ENCODE measurements at places on chromosomes 7 and 10.

DNA sequence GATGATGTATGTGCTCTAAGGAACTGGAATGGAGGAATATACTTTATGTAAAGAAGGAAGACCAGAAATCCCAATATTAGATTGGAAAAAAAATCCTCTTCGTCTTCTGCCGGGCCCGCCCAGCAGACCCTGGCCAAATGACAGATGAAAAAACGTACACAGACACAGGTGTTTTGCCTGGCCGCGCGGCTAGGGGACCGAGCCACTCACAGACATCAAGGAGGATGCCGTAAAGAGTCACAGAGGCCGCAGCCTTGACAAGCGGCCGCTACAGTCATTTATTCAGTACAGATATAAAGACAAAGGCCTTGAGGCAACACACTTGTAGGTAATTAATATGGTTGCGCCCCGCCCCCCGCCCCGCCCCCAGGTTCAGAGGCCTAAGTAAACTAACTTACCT, 594.1 kb downstream of the GRM8 start:
- DNase-seq, result no peak

- DNase-seq, result no peak
These were observed 184.7 kb downstream of the DIP2C start for GRCh38 chr10:504806-505205.

DNA sequence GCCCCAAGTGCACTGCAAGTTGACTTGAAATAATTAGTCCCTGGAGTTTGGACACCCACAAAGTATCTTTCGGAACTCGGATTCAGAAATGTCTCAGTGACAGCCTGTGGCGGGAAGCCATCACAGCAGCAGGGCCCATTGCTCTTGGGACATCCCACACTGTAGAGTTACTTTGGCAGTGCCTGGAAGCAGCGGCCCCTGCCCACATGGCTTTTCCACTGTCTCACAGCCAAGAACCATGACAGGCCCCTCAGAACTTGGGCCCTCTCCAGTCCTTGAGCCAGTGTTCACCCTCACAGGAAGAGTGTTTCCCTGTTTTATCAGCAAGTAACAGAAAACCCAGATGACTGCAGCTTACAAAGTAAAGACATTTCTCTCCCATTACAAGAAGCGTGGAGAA, 477.0 kb upstream of the GALNT17 start:
- DNase-seq, result no peak

DNA sequence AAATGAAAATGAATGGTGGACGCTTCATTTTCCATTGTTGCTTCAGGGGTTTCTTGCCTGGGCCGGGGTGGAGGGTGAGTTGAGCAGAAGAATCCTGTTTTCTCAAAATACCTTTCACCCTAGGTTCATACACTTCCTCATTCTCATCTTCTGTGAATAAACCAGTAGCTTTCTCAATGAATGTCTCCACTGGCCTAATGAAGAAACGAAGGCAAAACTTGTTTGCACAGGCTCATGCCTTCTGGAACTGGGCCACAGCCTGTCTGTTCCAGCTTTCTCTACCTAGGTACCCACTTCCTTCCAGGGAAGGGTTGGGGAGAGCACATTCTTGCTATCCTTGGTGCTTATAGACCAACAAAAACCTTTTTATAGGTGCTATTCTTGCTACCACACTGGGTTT, 21.3 kb downstream of the STMP1 start:
- no peak for DNase-seq

GRCh38 chr10:113187063-113187777, 237.2 kb downstream of the TCF7L2 start:
- no peak for DNase-seq

DNA sequence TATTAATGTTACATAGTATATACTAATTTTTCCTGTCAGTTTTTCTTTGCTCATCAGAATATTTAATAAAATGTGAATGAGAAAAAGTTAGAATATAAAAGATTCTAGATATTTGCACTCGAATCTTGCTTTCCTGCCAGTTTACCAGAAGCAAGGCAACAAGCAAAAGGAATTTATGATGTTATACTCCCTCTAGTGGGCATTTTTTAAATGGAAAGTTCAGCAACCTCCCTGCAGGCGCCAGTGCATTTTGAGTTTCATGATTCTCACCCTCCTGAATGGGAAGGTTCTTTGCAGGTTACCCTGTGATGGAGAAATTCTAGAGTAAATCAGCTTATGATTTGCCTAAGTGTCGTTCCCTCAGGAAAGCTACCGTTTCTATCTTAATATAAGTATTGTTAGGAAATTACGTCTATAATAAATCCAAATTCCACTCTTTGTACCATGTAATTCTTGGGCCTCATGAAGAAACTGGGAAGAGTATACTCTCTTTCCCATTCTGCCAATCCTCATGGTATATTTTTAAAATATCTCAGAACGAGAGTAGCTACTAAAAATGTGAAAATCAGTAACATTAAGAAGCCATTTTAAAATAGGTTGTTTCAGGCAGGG, 350.0 kb downstream of the CRPPA start:
- DNase-seq, result no peak

GRCh38 chr7:37354656-37355131, 94.0 kb downstream of the ELMO1 start:
- DNase-seq, result no peak

- DNase-seq, result no peak
These were observed 224.6 kb upstream of the PPP2R2D start for GRCh38 chr10:131676046-131676799.

GRCh38 chr7:102432442-102433218, 745 bp upstream of the ORAI2 start:
- DNase-seq, result no peak

GRCh38 chr10:3008518-3009195, 58.7 kb upstream of the PFKP start:
- no peak for DNase-seq

DNA sequence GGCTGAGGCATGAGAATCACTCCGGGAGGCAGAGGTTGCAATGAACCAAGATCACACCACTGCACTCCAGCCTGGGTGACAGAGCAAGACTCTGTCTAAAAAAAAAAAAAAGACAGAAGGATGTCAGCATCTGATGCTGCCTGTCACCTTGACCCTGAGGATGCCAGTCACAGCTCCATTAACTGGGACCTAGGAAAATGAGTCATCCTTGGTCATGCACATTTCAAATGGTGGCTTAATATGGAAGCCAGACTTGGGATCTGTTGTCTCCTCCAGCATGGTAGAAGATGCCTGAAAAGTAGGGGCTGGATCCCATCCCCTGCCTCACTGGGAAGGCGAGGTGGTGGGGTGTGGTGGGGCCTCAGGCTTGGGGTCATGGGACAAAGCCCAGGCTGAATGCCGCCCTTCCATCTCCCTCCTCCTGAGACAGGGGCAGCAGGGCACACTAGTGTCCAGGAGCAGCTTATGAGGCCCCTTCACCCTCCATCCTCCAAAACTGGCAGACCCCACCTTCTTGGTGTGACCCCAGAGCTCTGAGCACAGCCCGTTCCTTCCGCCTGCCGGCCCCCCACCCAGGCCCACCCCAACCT, 1.3 kb downstream of the NOS3 start:
- DNase-seq, result no peak

DNA sequence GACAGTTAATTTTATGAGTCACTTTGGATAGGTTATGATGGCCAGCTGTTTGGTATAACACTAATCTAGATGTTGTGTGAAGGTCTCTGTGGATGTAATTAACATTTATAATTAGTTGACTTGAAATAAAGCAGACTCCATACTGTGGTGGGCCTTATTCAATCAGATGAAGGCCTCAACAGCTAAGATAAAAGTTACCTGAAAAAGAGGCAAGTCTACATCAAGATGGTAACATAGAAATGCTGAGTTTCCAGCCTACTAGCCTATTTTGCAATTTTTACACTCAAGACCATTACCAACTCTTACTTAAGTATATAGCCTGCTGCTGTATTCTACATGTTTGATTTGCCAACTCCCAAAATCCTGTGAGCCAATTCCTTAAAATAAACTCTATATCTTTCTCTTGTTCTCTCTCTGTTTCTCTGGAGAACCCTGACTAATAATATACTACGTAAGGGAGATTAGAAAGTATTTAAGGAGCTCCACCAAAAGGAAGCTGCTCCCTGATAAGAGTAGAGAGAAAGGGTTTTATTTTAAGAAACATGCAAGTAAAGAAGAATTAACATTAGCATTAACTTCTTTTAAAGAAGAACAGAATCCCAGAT, 42.7 kb downstream of the ZNF438 start:
- DNase-seq, result no peak

- no peak for DNase-seq
These were observed at the start of gene CALD1 for GRCh38 chr7:134778941-134779740. TSS of gene CALD1 (plus strand) at chr7:134779634. CDS start at chr7:134867734, 88,100 bp downstream.

DNA sequence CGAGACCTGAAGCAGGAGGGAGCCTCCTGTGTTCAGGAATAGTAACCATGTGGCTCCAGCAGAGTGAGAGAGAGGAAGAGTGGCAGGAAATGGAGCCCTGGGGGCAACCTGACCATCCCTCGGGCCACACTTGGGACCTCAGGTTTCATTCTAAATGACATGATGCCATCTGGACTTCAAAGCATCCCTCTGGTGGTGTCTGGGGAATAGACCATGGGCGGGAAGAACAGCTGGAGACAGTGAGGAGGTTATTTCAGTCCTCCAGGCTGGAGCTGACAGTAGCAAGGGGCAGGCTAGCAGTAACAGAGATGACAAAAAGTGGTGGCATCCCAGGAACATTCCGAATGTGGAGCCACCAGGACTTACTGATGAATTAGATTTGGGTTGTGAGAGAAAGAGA, 44.8 kb downstream of the AKR1B1 start:
- DNase-seq, result no peak

GRCh38 chr10:12041766-12042408, 722 bp downstream of the UPF2 start:
- DNase-seq, result no peak

DNA sequence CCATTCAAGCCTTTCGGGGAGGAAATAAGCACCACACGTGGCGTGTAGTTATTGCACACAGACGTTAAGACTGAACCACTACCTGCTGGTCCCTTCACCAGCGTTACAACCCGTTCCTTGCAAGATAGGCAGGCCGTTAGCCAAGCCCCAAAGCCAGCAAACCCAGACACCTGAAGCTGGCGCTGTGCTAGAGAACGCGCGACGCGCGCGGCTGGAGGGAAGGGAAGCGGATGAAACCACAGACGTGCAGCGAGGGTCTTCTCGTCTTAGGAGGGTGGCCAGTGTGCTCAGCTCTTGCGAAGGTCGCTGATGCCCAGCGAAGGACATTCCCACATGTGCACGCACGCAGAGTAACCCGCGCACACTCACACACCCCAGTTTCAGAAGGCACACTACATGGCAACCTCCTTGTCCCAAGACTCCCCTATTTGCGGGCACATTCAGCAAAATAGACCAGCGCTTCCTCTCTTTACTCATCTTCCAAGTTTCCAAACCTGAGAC, 980 bp downstream of the TMEM26 start:
- no peak for DNase-seq

GRCh38 chr7:139871820-139872219, 42.8 kb downstream of the TBXAS1 start:
- no peak for DNase-seq

DNA sequence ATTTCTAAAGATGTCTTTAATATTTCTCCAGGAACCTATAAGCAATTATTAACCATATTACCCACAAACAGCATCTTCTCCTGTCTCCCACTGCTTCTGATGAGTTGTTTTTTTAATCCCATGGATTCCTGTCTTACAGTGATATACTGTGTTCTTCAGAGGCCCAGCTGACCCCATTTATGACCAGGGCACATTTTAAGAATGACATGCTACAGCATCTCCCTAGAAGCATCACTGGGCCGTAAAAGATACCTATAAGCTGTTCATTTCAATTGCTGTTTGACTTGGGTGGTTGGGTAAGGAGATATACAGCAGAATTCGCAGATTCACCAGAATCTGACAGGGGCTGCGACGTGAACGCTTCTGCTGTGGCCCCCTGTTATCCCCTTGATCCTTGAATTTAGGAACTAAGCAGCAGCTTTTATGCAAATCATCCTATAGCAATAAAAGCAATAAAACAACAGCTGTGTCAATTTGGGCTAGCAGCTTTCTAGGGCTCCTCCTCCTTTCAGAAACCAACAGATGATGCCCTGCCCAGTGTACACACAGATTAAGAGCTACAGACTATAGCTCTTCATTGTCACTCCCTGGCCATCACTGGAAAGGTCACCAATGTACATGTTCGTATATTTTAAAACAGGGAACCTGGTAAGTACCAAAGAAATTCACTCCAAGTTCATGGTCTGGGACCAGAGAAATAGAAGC, 86.8 kb downstream of the CPEB3 start:
- DNase-seq, result no peak

- no peak for DNase-seq
These were observed 3.5 kb upstream of the AKR1D1 start for GRCh38 chr7:138072726-138073125.

- no peak for DNase-seq
These were observed 816.7 kb downstream of the XPNPEP1 start for GRCh38 chr10:109106604-109107003.

GRCh38 chr7:115679423-115679822, 351.1 kb downstream of the TFEC start:
- DNase-seq, result no peak

DNA sequence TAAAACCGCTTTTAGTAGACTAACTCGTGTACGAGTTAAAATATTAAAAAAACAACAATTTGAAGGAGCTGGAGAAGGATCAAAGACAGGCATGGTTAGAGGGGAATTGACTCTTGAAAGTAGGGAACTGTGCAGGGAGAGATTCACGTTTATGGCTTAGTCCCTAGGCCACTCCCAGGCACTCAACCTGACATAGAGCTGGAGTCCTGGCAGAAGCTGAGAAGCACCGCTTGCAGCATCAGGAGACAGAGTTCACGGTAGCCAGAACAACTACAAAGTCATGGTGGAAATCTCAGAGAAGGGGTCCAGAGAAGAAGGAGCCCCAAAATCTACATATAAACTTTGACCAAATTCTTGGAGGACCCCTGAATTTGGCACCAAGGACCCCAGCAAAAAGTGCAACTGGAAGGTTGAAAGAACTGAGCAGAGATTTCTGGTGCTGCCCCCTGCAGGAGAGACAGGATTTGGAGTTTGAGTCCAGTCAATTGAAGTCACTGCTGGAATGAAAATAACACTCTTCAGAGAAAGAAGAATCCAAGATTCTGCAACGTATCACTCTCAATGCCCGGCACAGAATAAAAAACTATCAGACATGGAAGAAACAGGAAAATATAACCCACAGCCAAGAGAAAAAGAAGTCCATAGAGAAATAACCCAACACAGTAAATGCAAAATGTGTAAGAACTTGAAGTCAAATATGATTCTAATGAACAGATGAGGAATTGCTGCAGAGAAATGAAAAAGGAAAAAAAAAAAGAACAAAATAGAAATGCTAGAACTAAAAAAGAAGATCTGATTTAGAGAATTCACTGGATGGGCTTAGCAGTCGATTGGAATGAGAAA, 493.3 kb upstream of the PODXL start:
- DNase-seq, result no peak

GRCh38 chr7:79927116-79927515, 207.5 kb upstream of the GNAI1 start:
- no peak for DNase-seq

- DNase-seq, result no peak
These were observed 63.9 kb downstream of the VOPP1 start for GRCh38 chr7:55508221-55509011.

DNA sequence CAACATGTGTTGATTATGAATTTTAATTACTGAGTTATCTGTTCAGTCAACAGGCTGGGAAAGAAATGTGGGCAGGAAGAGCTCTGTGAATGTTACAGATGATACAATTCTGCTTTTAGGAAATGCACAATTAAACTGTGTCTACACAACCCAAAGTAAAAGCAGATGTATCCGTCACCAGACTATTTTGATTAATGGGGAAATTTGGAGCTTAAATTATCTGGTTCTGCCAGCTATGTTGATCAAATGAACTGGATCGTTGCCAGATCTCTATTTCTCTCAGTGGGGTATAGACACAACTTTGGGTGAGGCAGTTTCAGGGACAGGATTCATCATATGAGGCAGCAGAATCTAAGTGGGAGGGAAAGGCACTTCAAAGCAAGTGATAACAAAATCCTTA, 136.5 kb downstream of the NEUROD6 start:
- DNase-seq, result no peak

Data from activated T-cell treated with anti-CD3 and anti-CD28 coated beads for 4 hours (primary cell).